ENCODE measurements at places on chromosomes 2 and 18. TPM values are rescaled to one million over a fixed set of nuclear protein-coding genes. Genes with fewer than 3 reads are reported as not detected.

SIX3 gene
- total RNA-seq = not detected

SLC35G4 gene
- total RNA-seq = not detected

RAPH1 gene
- 2.1 TPM for total RNA-seq

RNMT gene
- 53.7 TPM for total RNA-seq

SPP2 gene
- not detected for total RNA-seq

MDH1B gene
- total RNA-seq = not detected

ITPRIPL1 gene
- 11.7 TPM for total RNA-seq

CHRNG gene
- total RNA-seq = not detected

ASAP2 gene
- total RNA-seq = not detected

IL37 gene
- total RNA-seq = not detected

STARD6 gene
- not detected for total RNA-seq

All from CD4-positive, alpha-beta memory T cell (primary cell).